ENCODE measurements at places on chromosomes 3 and 15. TPM values are rescaled to one million over a fixed set of nuclear protein-coding genes. Genes with fewer than 3 reads are reported as not detected.

DNA sequence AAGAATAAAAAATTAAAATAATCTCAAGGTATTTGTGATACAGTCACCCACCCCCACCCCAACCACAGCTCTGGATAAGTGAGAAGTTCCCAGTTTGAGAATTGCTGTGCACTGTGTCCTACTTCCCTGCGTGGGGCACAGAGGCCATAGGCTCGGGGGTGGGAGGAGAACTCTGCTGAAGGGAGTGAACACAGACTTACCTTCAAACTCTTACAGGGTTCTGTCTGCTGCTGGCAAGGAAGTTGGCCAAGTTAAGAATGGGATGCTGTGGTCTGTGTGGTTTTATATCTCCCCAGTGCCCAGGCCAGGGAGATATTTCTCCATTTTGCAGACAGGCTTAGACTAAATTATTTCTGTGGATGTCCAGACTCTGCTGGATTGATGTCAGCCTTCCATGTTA lies 37.6 kb downstream of the SPTSSB start:
- no peak for DNase-seq

DNA sequence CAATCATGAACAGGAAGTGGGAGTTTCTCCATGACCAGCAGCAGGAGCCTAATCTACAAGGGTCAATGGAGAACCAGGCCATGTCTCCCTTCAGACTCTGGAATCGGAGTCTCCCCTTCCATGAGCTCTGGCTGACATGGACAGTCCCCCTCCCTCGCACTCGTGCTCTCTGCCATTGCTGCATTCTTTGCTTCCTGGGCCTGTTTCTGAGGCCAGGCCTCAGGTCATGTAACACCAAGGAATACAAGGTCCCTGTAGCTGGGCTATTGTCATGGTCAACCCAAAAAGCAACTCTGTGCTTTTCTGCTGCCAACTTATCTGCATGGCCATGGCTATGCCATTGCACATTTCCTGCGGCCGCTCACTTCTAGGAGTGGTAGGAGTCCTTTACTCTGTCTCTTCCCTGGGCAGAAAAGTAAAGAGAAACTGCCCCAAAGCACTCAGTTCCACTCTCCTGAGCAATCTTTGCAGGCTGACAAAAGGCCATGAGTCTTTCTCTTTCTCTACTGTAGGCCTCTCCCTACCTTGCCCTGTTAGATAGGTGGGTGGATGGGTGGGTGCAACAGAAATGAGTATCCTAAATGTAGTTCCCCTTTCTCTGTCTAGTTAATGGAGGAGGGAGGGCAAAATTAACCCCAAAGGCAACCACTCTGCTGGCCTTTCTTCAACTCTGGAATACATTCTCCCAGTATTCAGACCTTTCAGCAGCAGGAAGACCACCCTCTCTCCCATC lies 40.8 kb upstream of the PROK2 start:
- no peak for DNase-seq

Gene POC1A
- polyA plus RNA-seq = 12.1 TPM

Gene GABRB3
- 0.27 TPM for polyA plus RNA-seq

Measured in K562 (cell line).